ENCODE measurements at places on chromosomes 11 and 22.
A peak's percentile ranks its signal among the peaks of the same experiment; 100 is the strongest.

- DNase-seq, result peak; percentile 49
Measured at GRCh38 chr11:73143126-73143838, 1.2 kb upstream of the FCHSD2 start.

GRCh38 chr22:46267431-46268279, at the start of gene TTC38:
Gene TTC38, plus strand, starts transcription at chr22:46268008. Its CDS starts 32 bp downstream, at chr22:46268040.
- DNase-seq, result peak; percentile 72

DNA sequence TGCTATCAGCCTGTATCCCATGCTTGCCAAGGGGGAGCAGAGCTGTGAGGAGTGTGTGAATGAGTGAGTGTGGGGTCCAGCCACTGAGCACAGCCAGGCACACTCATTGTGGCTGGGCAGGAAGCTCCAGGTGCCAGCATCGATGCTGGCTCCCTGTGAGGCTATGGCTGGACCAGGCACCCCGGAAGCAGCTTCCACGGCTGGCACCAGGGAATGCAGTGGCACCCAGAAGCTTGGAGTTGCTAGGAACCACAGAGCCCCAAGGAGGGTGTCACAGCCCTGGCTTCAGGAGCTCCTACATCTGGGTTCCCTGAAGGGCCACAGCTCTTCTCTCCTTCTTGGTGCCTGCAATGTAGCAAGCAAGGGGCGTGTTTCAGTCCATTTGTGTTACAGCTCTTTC, 625.9 kb upstream of the RAG2 start:
- no peak for DNase-seq

DNA sequence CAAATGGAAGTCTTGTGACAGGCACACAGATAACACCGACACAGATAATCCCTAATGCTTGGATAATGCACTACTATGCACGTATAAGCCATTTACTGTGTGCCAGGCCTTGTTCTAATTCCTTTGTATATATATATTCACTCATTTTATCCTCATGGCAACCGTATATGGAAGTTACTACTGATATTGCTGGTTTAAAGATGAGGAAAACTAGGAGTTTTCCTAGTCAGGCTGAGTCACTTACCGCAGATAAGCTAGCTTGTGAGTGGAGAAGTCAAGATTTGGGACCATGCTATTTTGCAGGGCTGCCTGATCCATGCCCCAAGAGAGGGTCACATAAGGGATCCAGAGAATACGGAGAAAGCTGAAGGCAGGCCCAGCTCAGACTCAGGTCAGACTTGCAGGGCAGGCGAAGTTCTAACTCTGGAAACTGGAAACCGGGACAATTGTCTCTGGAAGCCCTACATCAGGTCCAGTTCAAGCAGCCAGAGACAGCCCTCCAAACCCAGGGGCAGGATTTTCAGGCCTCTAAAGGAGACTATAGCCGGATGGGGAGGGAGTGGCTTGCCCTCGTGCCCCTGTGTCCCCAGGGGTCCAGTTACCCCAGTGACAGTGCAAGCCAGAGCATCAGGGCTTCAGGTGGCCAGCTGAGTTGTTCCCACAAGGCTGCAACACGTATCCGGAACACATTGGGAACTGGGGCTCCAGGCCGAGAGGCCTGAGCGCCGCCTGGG, 534.8 kb downstream of the INSC start:
- DNase-seq, result no peak

DNA sequence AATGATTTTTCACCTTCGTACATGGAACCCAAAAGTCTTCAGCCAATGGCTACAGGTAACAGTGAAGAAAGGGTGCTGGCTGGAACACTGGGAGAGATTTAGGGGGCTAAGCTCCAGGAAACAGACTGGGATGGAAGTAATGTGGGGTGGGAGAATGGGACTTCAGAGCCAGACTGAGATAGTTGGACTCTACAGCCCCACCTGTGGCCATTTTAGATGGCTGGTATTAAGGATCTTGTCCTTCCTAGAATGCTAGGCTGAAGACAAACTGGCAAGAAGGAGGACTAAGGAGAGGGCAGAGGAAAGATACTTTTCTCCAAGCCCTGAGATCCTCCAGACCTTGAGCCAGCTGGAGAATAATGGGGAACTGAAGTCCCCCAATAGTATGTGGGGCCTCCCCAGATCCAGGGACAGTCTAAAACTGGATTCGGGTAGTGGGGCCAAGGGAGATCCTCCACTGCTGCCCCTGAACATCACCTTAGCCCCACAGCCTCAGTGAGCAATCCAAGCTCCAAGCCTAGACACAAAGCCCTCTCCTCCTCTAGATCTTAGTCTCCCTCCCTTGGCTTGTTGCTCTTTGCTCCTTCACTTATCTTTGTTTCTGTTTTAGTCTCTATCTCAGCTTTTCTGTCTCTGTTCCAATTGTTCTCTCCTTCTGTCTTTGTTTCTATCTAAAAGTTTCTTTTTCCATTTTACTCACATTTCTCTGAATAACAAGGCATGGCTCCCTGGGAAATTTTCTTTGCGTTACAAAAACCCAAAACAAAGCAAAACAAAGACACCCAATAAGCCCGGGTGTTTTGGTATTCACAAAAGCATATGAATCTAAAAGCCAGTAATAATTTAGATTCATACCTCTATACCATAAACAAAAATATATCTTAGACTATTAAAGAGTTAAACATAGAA, 16.2 kb upstream of the RRAS2 start:
- DNase-seq, result no peak

- DNase-seq, result no peak
Measured at GRCh38 chr22:30195245-30196140, 51.1 kb downstream of the LIF start.

DNA sequence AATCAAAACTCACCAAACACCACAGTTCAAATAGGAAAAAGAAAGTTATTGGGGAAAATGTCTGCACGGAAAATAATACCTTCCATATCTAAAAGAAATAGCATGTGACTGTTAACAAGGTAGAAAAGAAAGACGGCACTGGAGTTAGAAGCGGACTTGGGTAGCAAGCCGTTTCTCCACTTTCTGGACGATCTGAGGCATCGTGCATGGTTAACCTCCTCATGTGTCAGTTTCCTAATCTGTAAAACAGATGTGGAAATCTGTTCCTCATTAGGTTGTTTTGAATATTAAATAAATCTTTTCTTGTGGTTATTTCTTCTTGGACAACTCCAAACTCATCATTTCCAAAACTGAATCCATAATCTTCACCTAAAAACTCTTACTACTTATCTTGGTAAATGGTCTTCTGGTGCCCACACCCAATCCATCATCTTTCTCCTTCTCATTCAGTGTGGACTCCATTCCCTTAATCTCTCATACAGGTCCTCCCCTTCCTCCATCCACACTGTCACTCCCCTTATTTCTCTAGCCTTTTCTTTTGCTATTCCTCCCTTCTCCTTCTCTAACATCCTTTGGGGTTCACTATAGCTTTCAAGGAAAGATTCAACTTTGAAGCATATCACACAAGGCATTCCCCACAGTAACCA, 53.5 kb downstream of the VSIG10L2 start:
- DNase-seq, result no peak

GRCh38 chr11:90468923-90469322, 246.1 kb upstream of the CHORDC1 start:
- DNase-seq, result no peak
